ENCODE measurements at places on chromosomes 16 and 17.

DNA sequence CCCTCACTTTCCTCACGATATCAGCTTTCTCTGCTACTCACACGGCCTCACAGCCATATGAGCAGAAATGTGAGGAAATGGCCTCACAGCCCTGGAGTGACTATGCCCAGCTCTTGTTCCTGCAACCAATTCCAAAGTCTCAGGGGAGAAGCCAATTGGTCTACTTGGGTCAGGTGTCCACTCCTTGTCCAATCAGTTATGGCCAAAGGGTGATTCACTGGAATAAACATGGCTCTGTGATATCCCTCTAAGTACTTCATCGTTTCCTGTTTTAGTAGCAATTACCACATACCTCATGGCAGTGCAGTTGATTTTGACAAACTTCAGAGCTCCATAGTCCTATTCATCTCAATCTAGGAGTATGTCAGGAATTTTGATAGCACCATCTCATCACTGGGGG, 195.4 kb downstream of the KATNIP start:
- DNase-seq: no peak

- DNase-seq: no peak
These were observed 1033.6 kb downstream of the CDH8 start for GRCh38 chr16:61002479-61003204.

DNA sequence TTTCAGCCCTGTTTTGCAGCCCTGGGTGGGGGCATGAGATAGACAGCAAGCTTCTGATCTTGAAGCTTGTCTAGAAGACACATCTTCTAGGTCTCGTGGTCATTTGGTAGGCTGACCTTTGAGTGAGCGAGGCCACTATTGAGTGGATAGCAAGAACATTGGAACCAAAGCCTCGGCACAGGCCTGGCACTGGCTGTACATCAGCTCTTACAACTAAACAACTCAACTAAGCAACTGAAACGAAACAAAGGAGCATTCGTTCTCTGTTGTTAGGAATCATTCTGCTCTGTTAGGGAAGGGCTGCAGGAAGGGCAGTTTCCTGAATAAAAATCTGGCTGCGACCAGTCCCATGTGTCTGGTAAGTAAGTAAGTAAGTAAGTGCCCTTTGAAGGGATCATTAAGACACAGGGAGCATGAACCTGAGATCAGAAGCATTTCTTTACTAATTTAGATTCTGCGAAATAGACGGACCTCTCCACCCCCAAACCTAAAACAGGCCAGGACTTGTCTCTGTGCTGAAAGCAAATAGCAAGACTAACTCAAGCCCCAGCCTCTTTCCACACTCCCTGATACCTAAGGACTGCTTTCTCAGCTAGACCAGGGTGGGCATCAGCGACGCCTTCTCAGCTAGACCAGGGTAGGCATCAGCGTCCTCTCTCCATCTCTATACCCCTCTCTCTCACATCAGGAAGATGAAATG, 22.7 kb downstream of the CYB561 start:
- no peak for DNase-seq

DNA sequence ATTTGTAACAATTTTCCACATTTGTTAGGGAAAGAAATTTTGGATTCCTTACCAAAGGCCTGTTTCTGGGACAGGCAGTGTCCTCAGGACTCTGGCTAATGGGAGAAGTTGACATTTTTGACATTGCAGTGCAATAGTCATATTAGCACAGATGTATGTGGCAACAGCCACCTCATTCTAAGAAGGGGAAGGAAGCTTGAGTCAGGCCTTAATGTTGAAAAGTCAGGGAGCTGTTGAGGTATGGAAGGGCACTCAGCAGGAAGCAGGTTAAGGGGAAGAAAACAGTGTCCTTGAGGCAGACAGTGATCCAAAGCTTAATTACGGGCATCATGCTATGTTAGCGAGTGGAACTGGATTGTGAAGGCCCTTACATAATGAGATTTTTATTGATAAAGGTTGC, 20.9 kb downstream of the AKTIP start:
- DNase-seq: no peak

GRCh38 chr16:83652943-83653342, 154.8 kb upstream of the HSBP1 start:
- no peak for DNase-seq

GRCh38 chr16:11950388-11950787, 8.5 kb upstream of the NPIPB2 start:
- no peak for DNase-seq

GRCh38 chr16:86038926-86039310, 140.0 kb downstream of the IRF8 start:
- DNase-seq: peak; percentile 50

- no peak for DNase-seq
These were observed 37.0 kb downstream of the STXBP4 start for GRCh38 chr17:55005520-55005919.

- no peak for DNase-seq
These were observed 64.7 kb downstream of the SOX9 start for GRCh38 chr17:72185564-72185963.

DNA sequence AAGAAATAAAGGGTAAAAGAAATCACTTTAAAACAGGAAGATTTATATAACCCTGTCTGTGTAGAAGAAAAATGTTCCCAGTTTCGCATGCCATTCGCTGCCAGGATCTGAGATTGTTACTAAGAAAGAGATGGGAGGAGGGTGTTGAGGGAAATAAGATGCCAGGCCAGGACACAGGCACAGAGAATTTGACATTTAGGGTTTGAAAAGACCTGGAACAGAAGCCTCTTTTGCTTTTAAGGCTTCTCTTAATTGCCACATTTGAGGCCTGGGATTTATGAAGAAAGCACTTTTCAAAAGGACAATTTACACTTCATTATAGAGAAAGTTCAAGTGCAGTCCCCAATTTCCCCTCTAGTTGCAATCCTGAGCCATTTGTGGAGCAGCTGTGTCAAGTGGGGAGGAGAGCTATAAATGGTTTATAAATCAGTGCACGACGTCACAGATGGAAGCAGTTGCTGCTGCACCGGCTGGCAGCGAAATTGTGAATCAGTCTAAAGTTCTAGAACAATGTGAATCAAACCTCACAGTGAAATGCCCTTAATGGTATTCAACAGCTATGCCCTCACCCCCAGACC, 26.5 kb upstream of the C16orf87 start:
- no peak for DNase-seq

DNA sequence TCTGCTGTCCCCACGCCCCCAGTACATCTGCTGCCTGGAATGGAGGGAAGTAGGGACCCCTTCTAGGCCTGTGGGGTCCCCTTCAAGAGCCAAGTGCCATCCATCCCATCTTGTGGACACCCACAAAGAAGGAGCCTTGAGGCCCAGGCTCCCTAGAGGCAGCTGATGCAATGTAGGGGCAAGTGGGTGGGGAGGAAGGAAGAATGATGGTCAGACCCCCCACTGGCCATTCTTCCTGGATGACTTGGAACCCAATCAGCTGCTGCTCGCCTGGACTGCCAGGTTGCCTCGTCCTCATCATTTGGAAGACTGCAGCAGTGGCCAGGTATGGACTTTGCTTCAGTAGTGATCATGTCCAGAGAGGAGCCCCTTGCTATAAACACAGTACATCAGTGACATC, 48.9 kb downstream of the SMPD3 start:
- no peak for DNase-seq

GRCh38 chr17:27418366-27418615, 38.0 kb upstream of the KSR1 start:
- DNase-seq: no peak

- DNase-seq: no peak
These were observed 41.7 kb upstream of the IL34 start for GRCh38 chr16:70604407-70605282.

DNA sequence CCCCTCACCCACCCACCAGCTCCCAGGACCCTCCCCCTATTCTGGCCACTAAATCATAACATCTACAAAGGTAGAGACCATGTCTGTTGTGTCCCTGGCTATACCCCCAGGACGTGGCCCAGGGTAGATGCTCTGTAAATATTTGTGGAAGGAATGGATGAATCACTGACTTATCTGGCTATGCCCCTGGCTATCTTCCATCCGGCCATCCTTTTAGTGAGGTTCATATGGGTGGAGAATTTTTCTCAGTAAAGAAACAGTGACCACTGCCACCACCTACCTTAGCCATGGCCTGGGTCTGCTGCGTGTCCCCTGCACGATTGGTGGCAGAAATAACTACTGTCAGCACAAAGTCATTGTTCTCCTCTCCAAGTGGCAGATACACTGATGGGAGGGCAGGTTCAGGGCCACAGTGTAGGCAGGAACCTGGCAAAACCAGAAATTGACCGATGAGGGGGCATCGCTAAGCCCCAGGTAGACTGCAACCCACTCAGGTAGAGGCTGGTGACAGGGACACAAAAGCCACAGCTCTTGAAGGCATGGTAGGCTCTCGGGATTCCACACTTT, 63.1 kb upstream of the BCO1 start:
- DNase-seq: no peak

- DNase-seq: peak; percentile 4
These were observed 56.2 kb downstream of the ADCY9 start for GRCh38 chr16:4060009-4060408.

- no peak for DNase-seq
These were observed 124.1 kb downstream of the SOX9 start for GRCh38 chr17:72244956-72245355.

GRCh38 chr16:7278636-7279035, 54.0 kb upstream of the RBFOX1 start:
- no peak for DNase-seq

DNA sequence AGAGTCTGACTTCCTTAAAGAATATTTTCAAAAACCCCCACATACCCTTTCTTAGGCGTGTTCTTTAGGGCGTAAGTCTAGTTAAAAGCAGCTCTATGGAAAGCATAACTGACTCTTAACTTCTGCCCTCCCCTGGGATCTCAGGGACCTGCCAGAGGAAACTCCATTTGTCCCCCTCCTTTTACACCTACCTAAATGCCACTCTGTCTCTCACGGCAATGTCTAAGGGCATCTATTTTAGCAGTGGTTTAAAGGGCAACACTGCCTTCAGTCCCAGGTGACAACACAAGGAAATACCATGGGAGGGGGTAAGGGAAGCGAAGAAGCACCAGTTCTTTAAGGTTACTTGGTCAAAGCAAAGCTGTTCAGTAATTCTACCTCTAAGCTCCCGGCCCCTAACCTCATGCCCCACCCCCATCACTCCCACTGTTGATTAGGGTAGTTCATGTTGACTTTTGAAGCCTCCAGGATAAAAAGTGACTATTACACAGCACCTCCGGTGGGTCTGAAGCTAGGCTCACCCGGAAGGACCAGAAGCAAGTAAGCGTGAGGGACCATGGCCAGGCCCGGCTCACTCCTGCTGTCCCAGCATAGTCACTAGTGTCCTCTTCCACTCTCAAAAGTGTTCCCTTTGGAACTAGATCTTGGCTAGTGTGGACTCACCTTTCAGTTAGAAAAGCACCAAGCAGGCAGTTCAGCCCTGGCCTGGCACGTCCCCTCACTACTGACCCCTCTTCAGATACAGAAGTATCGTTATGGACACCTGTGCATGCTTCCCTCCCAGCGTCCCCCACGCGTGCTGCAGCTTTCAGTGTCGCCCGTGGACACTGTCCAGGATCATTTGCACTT, 47.1 kb downstream of the CYTH1 start:
- no peak for DNase-seq

GRCh38 chr17:31378638-31379037, 12.8 kb upstream of the RAB11FIP4 start:
- DNase-seq: no peak

GRCh38 chr16:49744244-49745220, 111.4 kb downstream of the ZNF423 start:
- DNase-seq: no peak

GRCh38 chr16:81237282-81237681, 1.2 kb upstream of the BCO1 start:
- no peak for DNase-seq

DNA sequence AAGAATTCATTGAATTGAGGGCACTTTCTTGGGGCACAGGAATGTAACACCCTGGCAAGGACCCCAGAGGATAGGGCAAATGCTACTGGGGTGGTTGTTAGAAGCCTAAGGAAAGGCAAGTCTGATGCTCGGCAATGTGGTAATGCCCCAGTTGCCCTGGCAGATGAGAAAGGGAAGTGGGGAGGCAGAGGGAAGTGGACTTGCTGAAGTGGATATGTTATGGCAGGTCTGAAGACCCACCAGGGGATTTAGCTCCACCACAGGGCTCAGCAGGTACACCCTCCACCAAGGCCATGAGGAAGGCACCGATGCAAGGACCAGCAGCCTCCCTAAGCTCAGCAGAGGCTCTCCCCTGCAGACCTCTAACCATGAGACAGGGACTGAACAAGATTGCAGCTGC, 184.8 kb downstream of the IRX5 start:
- no peak for DNase-seq

GRCh38 chr17:77546772-77547241, 406.0 kb downstream of the SEC14L1 start:
- DNase-seq: no peak
